Neural crest cell (in vitro differentiated cells): ENCODE measurements at places on chromosomes 2 and 18. TPM values are rescaled to one million over a fixed set of nuclear protein-coding genes. Genes with fewer than 3 reads are reported as not detected.

The SPAG16 gene
- 28.8 and 29.0 TPM in 2 replicates for total RNA-seq

The ARHGEF33 gene
- total RNA-seq = 0.59 and 1.1 TPM in 2 replicates

The L3MBTL4 gene
- total RNA-seq = 0.50 and 0.65 TPM in 2 replicates

The DLX2 gene
- total RNA-seq = 21.1 and 22.6 TPM in 2 replicates

The FOXI3 gene
- total RNA-seq = 0.12 TPM in 1 of 2 replicates, not detected in the other

GRCh38 chr2:99987160-99987559 is 155.2 kb downstream of the AFF3 start:
- peaks cover 69% of the 10 kb centered on the region for H3K27me3 ChIP-seq
- peaks cover 28% of the 10 kb centered on the region for H3K4me1 ChIP-seq
- peaks cover 10% of the 10 kb centered on the region for H3K36me3 ChIP-seq
- no peak overlapping the region for H3K4me3 ChIP-seq
- H3K27ac ChIP-seq = no peak overlapping the region

GRCh38 chr2:143259368-143259958 is 130.2 kb downstream of the ARHGAP15 start:
- peaks cover 10% of the 10 kb centered on the region for H3K4me1 ChIP-seq
- DNase-seq = peak; percentile 57

- peaks cover 12% of the 10 kb centered on the region for H3K27me3 ChIP-seq
- H3K36me3 ChIP-seq = no peaks in the 10 kb centered on the region
- no peak overlapping the region for H3K4me3 ChIP-seq
Measured at GRCh38 chr2:30136764-30137444, 9.9 kb upstream of the YPEL5 start.

- H3K4me1 ChIP-seq = peaks cover 3% of the 10 kb centered on the region
- H3K36me3 ChIP-seq = no peaks in the 10 kb centered on the region
- H3K27ac ChIP-seq = no peak overlapping the region
- H3K4me3 ChIP-seq = no peak overlapping the region
- H3K27me3 ChIP-seq = no peaks in the 10 kb centered on the region
Measured at GRCh38 chr2:206392118-206392517, 51.2 kb upstream of the ADAM23 start.

GRCh38 chr18:41613003-41613609 is 341.9 kb upstream of the PIK3C3 start:
- peaks cover 6% of the 10 kb centered on the region for H3K4me1 ChIP-seq
- no peak overlapping the region for H3K4me3 ChIP-seq

GRCh38 chr2:131039535-131039907 is 53.7 kb downstream of the FAM168B start:
- H3K27ac ChIP-seq = no peak overlapping the region
- peaks cover under 1% of the 10 kb centered on the region for H3K27me3 ChIP-seq
- peaks cover 3% of the 10 kb centered on the region for H3K4me1 ChIP-seq
- no peak overlapping the region for H3K4me3 ChIP-seq

DNA sequence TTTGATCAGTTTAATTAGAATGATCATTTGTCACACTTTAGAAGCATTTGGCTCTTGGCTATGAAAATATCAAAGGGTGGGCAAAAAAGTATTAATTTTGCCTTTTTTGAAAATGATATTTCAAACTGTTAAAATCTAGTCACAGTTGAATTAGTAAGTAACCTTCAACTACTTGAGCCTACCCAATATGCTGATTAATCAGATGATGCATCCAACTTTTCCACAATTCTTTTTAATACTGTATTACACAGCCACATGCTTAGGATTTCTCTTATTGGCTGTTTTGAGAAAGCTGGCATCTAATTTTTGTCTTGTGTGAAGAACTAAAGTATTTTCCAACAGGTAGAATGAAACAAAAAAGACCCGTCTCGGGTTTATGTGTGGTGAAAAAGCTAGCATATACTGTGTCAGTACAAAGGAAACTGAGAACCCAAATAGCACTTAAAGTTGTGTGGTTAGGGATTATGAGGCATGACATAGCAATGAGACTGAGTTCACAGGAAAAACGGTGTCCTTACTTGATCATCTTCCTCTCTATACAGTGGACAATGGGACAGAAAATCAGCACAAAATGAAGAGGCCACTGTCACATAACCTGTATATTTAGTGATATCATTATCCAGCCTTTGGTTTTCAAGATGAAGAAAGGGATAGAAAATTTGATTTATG is 11.7 kb downstream of the OSBPL6 start:
- H3K27ac ChIP-seq = no peak overlapping the region
- peaks cover 26% of the 10 kb centered on the region for H3K4me1 ChIP-seq
- no peak for DNase-seq
- no peaks in the 10 kb centered on the region for H3K27me3 ChIP-seq

- H3K27me3 ChIP-seq = no peaks in the 10 kb centered on the region
- no peak overlapping the region for H3K27ac ChIP-seq
- no peak for DNase-seq
- no peak overlapping the region for H3K4me3 ChIP-seq
- H3K4me1 ChIP-seq = peaks cover 32% of the 10 kb centered on the region
Measured at GRCh38 chr2:43057026-43057741, 169.2 kb downstream of the ZFP36L2 start.

DNA sequence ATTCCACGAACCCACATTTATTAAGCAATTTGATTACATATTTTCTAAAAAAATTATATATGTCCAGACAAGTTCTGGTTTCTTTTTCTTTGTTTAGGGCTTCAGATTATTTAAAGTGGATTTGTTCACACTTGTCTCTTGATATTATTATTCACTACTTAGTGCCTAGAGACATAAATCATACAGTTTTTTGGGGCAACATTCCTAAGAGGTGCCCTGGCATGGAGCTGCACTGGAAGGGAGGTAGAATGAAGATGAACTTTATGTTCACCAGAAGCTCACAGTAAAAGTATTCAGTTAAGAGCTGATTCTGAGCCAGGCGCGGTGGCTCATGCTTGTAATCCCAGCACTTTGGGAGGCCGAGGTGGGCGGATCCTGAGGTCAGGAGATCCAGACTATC is 762.7 kb upstream of the TMEFF2 start:
- no peaks in the 10 kb centered on the region for H3K4me1 ChIP-seq
- H3K27me3 ChIP-seq = no peaks in the 10 kb centered on the region
- no peak for DNase-seq
- no peak overlapping the region for H3K27ac ChIP-seq

DNA sequence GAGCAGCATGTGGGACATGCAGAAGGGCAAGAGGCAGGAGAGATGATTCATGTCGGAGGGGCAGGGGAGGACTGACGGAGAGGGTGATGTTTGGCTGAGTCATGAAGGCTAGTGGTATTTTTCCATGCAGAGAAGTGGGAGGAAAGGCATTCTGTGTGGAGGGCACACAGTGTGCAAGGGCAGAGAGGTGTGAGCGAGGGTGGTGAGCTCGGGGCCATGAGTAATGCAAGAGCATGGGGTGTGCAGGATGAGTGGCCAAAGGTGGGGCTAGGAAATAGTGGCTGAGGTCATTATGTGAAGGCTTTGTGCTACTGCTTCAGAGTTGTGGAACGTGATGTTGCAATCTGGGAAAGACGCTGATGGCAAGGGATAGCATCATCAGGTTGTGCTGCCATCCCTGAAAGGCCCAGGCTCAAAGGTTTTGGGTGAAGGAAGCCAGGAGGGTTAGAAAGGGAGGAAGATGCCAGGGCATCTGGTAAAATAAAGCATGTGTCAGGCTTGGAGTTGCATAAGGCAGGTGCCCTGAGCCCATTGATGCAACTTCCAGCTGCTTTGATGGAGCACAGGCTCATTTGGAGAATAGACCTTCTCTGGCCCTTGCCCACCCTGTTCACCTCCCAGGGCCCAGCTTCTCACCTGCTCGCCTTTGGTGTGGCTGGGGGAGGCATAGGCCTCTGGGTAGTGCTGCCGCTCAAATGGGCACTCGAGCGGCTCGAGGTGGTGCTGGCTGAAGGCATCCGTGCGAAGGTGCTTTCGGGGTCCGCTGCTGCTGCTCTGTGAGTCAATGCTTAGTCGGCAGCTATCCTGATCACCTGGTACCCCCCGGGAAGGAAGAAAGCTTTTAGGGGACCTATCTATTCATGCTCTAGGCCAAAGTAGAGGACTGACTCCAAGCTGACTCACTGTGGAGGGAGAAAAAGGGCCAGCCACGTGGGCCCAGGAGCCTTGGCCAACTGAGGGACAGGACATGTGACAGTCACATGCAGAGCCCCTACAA is 37.5 kb downstream of the PAX8 start:
- no peaks in the 10 kb centered on the region for H3K36me3 ChIP-seq
- no peak for DNase-seq
- H3K27ac ChIP-seq = peak overlapping the region; percentile 35
- H3K27me3 ChIP-seq = no peaks in the 10 kb centered on the region
- H3K4me1 ChIP-seq = peaks cover 26% of the 10 kb centered on the region

GRCh38 chr2:2016651-2017311 is 272.5 kb upstream of the PXDN start:
- H3K36me3 ChIP-seq = no peaks in the 10 kb centered on the region
- no peak for DNase-seq
- no peak overlapping the region for H3K27ac ChIP-seq
- H3K4me1 ChIP-seq = peaks cover 17% of the 10 kb centered on the region

GRCh38 chr18:8515142-8515865 is 93.9 kb upstream of the RAB12 start:
- no peak overlapping the region for H3K4me3 ChIP-seq
- DNase-seq = no peak
- peaks cover 5% of the 10 kb centered on the region for H3K4me1 ChIP-seq
- H3K27ac ChIP-seq = no peak overlapping the region
- no peaks in the 10 kb centered on the region for H3K36me3 ChIP-seq
- no peaks in the 10 kb centered on the region for H3K27me3 ChIP-seq
